ENCODE measurements at places on chromosomes 5 and 9.

DNA sequence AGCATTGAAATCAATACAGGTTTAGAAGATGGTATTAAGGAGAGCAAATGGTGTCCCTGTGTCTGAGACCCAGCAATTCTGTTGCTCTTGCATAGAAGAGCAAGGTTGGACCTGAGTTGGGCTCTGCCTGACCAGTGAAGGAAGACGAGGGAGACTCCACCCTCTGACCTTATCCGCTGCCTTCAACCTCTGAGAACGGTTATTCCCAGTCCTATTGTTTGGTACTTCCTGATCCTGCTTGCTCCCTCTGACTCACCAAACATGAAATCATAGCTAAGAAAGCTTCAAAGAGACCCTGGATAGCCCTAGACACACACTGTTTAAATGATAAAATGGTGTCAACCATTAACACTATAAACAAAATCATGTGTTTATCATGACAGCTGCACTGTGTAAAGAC, 218.5 kb downstream of the PLK2 start:
- no peak for DNase-seq

DNA sequence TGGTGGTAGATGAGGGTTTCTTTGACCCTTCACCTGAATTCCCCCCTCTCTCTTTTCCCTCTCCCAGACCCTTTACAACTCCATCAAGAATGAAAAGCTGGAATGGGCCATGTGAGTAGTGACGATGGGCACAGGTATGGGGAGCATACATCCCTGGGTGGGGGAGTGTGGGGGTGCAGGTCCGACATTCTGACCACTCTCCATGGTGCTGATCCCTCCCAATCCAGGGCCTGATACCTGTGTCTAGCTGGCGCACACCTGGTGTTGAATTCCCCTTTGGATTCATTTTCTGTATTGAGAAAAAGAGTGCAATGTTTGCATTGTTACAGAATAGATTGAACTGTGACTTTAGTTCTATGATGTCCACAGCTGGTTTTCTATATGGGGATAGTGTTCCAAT, 40.0 kb downstream of the PSD2 start:
- DNase-seq, result no peak

DNA sequence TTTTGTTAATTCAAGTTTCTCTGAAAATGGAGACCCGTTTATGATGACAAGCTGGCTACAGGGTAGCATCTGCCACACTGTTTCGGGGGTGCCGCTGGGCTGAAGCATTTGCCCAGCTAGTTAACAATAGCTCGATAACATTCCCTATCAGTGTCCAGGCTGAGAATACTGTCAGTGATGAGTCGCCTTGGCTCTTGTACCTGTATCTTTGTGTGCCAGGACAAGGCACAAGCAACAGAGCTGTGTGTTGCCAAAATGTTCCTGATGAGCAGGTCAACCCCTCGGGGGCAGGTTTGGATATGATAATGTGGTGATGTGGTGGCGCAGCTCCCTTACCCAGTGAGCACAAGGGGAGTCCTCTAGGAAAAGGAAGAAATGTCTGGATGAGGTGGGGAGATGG, 7.0 kb downstream of the TGFBI start:
- no peak for DNase-seq

DNA sequence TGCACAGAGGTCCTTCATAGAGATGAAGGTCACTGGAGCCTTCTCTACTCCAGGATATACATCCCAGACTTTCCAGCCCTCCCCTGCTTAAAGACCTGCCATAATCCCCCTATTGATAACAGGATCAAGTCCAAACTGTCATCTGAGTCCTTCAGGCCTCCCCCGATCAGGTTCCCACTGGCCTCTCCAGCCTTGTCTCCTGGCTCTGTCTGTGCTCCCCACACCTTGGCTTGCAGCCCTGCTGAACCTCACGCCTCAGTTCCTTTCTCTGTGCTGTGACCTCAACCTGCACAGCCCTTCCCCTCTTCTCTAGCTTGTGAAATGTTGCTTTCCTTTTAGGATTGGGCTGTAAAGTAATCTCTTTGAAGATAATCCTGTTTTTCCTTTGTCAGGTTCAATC, 2.5 kb upstream of the HRH2 start:
- DNase-seq, result no peak

DNA sequence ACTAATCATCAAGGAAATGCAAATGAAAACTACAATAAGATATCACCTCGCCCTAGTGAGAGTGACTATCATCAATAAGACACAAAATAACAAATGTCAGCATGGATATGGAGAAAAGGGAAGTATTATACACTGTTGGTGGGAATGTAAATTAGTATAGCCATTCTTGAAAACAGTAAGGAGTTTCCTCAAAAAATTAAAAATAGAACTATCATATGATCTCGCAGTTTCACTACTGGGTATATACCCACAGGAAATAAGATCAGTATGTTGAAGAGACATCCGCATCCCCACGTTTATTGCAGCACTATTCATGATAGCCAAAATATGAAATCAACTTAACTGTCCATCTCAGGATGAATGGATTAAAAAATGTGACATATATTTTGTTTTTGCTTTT, 31.6 kb upstream of the STK32A start:
- no peak for DNase-seq

- DNase-seq, result no peak
Measured at GRCh38 chr9:81693671-81694378, 4.5 kb upstream of the TLE1 start.

- DNase-seq, result no peak
Measured at GRCh38 chr5:72305194-72306142, 14.6 kb downstream of the MRPS27 start.
